ENCODE measurements at places on chromosomes 6 and 20.

- no peak for DNase-seq
Measured at GRCh38 chr6:5997420-5997987, 9.2 kb downstream of the NRN1 start.

DNA sequence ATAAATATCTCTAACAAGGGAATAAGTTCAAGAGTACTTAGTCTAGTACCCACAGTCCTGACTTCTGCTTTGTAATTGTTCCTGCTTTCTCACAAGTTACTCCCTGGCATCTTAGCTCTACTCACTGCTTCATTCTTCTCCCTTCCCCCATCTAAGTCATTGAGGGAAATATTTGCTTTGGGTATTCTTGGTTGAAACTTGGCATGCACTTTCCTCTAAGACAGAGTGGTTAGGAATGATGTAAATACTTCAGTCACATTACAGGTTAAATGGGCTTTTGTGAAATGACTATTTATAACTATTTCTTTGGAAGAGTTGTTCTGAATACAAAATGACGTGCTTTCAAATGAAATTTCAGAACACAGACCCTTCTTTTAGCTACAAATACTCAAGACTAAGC, 67.7 kb upstream of the PLEKHG1 start:
- no peak for DNase-seq

GRCh38 chr20:9256393-9256792, 187.5 kb downstream of the PLCB4 start:
- no peak for DNase-seq

DNA sequence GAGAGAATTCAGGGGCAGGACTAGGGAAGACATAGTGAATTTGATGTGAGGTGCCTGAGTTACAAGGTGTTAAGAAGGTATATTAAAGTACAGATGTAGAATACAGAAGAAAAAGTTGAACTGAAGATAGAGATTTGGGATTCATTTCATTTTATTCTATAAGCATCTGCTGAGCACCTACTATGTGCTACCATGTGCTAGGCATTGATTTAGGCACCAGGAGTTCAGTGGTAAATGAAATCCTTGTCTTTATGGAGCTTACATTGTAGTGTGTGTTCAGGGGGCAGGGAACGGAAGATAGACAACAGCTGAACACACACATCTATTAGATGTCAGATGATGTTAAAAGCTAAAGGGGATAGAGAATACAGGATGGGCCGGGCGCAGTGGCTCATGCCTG, 2.8 kb downstream of the RSPH9 start:
- no peak for DNase-seq

- no peak for DNase-seq
Measured at GRCh38 chr6:139325686-139326085, 33.9 kb upstream of the TXLNB start.

GRCh38 chr6:56370561-56371211, 123.3 kb upstream of the COL21A1 start:
- DNase-seq: peak; percentile 66

DNA sequence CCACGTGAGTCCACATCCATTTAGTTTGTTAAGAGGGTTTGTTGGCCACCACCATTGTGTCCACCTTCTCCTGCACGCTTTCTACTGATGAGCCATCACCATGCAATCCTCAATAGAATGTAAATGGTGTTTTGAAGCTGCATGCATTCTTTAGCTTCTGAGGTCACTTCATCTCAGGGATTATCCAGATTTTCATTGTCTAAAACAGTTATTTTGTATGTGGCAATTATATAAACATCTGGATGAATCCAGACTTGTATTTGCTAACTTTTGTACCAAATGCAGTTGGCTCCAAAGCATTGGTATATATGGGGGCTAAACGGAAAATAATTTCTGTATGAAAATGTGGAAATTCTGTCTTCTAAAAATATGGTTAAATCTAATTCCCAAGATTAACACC, 231.2 kb upstream of the ARID1B start:
- no peak for DNase-seq

GRCh38 chr6:64383277-64383676, 747.7 kb downstream of the PHF3 start:
- no peak for DNase-seq

GRCh38 chr6:169812257-169812644, 60.8 kb downstream of the ERMARD start:
- no peak for DNase-seq

DNA sequence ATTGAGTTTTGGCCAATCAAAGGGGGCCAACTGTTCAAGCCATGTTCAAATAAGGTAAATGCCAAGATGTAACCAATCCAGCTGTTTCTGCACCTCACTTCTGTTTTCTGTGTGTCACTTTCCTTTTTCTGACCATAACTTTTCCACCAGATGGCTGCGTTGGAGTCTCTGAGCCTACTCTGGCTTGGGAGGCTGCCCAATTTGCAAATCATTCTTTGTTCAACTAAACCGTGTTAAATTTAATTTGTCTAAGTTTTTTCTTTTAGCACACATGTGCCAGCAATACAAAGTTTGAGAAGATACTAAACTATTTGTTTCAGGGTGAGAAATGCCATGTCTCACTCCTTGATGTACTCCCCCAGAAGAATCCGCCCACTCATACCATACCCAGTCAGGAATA, 52.1 kb downstream of the IYD start:
- no peak for DNase-seq

- no peak for DNase-seq
Measured at GRCh38 chr6:128532136-128532535, 11.7 kb upstream of the PTPRK start.

DNA sequence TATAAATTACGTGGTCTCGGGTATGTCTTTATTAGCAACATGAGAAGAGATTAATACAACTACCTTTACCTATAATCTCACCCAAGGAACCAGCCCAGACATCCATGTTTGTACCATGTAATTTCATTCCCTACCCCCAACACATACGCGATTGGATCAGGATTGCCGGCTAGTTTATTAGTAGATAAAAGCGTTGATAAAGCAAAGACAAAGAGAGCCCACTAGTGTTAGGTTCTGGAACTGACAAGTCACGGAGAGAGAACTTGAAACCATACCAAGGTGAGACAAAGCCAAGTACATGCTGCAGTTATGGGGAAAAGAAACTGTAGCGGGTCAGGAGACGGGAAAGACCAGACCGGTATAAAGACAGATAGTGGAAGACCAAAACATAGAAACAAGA, 37.4 kb upstream of the FAM135A start:
- no peak for DNase-seq

DNA sequence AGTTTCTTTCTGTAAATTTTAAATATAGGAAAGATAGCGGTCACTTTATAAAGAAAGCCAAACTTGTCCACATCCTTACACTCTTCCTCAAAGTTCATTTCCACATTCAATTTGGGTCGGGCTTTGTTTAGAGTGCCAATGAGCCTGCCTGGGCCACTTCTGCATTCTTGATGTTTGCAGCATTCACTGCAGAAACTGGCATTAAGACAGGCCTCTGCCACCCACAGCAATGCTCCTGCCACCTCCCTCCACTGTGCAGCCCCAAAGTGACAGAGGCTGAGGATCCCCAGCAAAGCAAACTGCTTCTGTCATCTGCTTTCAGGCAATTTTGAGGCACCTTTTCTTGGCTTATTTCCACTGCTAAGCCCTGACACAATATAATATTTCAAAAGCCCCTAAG, 61.2 kb downstream of the TNFAIP3 start:
- no peak for DNase-seq

GRCh38 chr6:159720708-159721107, 6.6 kb upstream of the WTAP start:
- DNase-seq: no peak

DNA sequence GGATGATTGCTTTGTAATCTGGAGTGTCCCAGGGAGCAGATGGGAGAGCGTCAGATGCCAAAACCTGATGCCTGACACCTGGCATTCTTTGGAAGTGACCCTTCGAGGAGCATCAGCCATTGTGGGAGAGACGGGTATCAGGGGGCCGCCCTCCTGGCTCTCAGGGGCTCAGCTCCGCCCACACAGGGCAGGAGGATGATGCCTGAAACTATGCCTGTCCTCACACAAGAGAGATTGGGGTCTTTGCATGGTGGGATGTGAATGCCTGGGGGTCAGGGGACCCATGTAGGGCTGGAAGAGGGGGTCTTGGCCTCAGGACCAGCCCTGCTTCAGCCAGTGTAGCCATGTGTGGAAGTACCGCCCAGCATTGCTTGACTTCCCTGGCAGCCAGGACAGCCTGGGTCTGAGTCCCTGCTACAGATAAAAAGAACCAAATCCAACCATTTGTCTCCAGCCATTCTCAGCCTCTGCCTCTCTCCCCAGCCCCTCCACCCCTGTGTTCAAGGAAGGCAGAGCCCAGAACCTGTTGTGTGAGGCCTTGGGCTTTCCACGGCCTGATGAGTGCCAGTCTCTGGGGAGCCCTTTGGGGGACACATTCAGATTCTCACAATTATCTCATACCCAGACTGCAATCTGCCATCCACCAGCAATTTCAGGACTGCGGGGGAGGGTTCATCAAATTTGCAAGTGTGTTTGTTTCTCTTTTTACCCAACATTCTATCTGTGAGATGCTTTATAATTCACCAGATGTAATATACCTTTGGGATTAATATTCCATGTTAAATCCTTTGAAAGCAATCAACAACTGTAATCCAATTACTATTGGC, 371.2 kb downstream of the PREX1 start:
- no peak for DNase-seq

DNA sequence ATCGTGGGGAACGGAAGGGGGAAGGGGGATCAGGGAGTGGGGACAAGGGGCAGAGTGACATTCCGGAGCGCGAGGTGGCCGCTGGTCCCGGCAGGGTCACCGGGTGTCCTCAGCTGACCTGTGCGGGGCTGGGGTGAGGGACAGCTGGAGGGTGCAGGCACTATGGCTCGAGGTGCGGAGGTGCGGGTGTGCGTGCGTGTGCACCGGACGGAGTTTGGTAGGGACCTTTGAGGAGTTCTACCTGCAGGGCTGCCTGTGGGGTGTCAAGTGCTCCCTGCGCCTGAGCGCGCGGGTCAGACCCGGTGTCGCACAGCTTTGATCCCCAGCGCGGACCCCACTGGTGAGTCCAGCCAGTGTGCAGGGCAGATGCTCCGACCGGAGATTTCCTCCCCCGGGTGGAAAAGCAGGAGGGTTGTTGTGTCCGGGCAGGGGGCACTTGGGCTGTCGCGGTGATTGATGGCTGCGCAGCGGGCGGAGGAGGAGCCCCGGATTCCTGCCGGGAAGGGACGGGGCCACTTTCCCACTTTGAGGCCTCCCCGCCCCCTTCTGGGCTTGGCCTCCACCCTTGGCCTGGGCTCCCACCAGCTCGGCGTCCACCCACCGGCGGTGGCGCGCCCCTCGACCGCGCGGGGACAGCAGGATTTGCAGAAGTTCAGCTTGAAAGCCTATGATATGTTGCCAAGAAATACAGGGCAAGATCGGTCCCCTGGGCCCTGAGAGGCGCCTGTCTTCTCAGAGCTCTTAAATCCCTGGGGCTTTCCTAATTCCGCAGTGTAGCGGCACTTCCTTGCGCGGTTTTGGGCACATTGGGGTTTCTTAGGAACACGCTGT, 658 bp downstream of the RIN2 start:
- peak; percentile 80 for DNase-seq

GRCh38 chr6:79394690-79395089, 142.5 kb downstream of the LCA5 start:
- no peak for DNase-seq

GRCh38 chr6:17816921-17817611, 110.3 kb upstream of the NUP153 start:
- DNase-seq: no peak

DNA sequence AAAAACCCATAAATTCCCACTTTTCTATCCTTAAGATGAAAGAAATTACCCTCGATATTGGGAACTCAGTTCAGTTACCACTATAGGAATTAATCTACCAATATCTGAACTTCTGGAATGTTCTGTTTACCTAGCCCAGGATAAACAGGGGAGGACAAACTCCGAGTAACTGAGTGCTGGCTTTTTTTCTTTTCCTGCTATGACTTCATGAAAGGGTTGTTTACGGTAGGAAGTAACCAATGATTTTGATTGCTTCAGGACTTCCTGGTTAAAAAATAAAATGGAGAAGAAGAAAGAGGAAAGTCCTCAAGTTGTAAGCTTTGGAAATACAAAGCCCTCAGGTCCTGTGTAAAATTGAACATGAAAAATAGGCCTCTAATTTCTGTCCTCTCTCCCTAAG, 167.7 kb downstream of the ZNF217 start:
- DNase-seq: no peak

DNA sequence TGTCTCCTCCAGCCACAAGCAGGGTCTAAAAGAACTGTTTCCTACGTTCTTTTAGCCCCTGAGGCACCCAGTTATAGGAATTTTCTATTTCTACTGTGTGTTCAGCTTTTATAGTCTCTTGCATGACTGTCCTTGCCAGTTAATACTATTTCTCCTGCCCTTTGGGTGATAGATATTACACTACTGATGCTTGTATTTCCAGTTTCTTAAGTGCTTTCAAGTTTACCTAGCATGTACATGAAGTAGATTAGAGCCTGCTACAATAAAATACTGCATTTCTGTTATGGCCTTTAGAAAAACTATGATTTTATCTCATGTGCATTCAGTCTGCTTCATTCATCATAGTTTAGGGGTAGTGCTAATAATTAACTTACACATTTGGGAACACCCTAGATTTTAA, 89.6 kb downstream of the FOXO3 start:
- DNase-seq: no peak

DNA sequence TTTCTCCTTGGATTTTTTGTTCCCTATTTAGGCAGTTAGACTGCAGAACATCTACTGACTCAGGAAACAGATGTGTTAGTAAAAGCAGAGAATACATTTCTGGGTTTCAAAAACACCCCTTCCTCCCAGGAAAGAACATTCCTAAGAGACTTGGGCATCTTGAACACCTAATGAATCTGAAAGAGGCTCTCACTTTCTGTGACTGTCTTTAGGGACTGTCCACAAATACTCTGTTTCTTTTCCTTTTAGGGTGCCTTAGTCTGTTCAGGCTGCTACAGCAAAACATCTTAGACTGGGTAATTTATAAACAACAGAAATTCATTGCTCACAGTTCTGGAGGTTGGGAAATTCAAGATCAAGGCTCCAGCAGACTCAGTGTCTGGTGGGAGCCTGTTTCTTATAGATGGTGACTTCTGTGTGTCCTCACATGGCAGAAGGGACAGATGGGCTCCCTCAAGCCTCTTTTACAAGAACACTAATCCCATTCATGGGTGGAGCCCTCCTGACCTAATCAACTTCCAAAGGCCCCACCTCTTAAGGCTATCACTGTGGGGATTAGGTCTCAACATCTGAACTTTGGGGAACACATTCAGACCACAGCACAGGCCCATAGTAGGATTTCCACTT, 19.4 kb upstream of the CCN5 start:
- no peak for DNase-seq

DNA sequence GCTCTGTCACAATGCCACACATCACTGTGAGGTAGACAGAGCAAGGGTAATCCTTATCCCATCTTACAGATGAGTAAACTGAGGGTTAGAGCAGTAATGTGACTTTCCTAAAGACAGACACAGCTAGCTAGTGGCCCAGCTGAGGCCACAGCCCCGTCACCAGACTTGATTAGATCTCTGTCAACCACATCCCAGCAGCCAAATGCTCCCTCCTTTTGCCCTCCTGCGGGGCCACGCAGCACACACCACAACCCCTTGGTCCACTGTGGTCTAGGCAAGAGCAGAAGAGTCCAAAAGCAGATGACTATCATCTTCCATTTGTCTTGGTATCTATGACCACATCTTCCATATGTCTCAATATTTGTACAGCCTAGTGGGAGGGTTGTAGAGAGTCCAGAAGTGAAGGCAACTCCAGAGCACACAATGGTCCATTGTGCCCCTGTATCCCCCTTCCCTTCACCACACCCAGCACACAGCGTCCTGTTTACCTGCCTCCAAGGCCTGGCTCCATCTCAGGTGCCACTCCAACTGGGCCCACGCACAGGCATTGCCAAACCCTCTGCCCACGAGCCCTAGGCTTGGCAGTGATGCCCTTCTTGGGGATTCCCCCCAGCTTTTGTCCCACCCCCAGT, 47.1 kb upstream of the FOXP4 start:
- DNase-seq: peak; percentile 7

- DNase-seq: no peak
Measured at GRCh38 chr6:147603392-147604081, 95.0 kb downstream of the SAMD5 start.

All from right hindlimb (tissue), 1 donor.